ENCODE measurements at places on chromosomes 6 and 20.

DNA sequence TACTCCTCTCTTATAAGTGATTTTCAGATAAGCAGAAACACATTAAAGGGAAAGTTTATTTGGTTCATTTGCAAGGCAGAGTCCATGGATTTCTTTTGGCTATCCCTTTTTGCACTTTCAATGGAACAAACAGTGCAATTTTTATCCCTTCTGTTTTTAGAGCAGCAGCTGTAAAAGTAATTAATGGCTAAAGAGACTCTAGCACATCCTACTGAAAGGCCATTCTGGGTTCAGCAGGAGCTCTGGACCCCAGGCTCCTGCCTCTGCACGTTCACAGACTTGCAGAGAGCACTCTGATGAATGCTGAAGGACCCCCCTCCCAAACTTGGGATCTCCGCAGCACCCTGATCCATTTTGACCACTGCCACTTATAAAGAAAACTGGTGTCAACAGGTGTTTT is 40.3 kb upstream of the PDE7B start:
- DNase-seq = peak; percentile 42

DNA sequence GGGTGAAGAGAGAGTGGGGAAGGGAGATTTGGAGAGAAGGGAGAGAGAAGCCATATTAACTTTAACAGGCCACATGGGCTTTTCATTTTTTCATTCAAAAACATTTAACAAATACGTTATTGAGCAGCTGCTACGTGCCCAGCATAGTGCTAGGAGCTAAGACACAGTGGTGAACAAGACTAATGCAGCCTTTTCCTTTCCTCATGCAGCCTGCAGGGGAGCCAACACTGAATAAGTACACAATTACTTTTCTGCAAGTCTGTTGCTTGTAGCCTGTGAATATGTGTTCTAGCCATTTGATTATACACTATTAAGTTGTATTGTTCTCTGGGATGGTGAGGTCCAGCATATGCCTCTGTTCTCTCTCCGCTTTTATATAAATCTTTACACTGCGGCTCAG is 1.9 kb upstream of the BLOC1S5 start:
- DNase-seq = no peak

DNA sequence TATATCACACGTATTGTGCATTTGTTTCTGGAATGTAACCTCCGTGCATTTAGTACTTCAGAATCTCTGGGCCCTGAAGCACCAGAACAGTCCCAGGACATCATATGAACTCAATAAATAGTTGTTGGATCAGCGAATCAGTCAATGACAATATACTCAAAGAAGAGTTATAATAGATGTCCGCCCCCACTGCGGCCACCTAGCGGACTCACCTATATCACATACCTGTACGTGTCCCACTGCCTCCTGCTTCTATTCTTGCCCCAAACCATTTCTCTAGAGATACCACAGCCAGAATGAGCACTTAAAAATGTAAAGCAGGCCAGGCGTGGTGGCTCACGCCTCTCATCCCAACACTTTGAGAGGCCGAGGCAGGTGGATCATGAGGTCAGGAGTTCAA is 73.9 kb downstream of the DCDC2 start:
- no peak for DNase-seq

- no peak for DNase-seq
Measured at GRCh38 chr6:10556992-10557391, 35.8 kb downstream of the GCNT2 start.

DNA sequence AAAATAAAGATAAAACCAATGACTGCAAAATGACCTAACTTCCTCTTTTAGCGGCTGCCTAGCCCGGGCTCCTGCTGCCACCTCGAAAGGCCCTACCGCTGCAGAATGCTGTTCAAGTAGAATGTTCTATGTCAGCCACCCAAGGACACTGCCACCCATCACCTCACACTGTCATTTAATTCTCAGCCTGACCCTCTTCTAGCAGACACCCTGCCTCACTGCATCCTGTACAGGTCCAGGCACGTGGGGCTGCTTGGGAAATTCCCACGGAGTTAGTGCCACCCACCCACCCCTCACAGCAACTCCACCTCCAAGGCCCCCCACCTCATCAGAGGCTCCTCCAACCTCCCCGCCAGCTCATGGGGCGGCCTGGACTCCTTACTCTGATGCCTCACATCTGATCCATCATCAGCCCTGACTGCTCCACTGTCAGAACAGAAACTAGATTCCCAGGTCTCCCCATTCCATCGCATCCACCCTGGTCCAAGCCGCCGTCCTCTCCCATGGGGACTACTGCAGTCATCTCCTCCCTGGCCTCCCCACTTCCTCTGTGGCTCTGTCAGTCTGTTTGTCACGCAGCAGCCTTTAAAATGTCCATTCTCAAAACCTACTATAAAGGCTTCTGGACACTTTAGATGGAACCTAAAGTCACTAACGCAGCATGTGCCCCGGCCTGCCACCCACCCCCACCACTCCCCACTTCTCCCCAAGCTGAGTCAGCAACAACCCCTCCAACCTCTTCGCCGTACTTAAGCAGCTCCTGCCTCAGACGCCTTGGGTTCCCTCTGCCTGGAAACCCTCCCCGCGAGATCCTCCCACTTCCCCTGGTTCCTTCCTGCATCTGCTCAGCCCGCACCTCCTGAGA is 17.0 kb downstream of the NFATC2 start:
- DNase-seq = no peak

DNA sequence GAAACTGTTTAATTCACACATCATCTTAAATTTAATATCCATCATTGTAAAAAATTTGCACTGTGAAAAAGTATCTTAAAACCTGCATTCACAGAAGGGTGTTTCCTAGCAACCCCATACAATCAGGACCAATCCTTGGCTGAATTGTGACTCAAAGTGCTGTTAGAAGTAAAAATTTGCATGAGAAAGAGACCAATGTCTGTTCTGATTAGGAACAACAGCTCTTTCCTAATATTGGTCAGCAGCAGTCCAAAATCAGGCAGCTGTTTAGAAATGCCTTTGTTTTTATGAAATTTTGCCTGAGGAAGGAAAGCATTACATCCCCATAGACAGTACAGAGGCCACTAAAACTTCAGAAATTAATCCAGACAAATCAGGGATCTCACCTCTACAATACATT is 987.0 kb downstream of the HACE1 start:
- no peak for DNase-seq

DNA sequence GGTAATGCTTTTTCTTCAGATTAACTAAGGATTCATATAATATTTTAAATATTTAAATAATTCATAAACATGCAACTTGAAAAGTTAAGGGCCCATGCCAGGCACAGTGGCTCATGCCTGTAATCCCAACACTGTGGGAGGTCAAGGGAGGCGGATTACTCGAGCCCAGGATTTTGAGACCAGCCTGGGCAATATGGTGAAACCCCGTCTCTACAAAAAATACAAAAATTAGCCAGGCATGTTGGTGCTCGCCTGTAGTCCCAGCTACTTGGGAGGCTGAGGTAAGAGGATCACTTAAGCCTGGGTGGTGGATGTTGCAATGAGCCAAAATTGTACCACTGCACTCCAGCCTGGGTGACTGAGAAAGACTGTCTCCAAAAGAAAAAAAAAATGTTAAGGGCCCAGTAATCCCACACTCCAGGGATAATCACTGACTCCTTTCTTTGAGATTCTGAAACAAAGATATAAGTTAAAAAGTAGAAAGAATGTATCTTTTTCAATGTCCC is 7.9 kb upstream of the RIN2 start:
- no peak for DNase-seq

GRCh38 chr6:158039571-158040050 is 57.9 kb downstream of the SYNJ2 start:
- no peak for DNase-seq

GRCh38 chr6:150336299-150336698 is 32.5 kb upstream of the IYD start:
- no peak for DNase-seq

DNA sequence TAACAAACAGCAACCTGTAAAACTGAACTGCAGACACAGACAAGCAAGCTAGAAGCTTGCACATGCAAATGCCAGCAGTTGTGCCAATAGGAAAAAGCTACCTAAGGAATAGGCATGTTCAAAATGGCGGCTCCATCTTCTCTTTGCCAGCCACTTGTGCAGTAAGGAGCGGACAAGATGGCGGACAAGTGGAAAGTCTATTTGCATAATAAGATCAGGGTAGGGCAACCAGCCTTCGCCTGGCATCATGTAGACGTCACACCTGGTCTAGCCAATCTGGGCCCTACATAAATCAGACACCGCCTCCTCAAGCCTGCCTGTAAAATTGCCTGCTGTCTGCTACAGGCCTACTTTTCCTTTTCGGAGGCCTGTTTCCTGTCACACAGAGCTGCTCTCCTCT is 18.0 kb downstream of the C6orf52 start:
- no peak for DNase-seq

GRCh38 chr6:137912813-137913212 is 45.8 kb downstream of the TNFAIP3 start:
- no peak for DNase-seq
